ENCODE measurements at places on chromosomes 7 and 10.

DNA sequence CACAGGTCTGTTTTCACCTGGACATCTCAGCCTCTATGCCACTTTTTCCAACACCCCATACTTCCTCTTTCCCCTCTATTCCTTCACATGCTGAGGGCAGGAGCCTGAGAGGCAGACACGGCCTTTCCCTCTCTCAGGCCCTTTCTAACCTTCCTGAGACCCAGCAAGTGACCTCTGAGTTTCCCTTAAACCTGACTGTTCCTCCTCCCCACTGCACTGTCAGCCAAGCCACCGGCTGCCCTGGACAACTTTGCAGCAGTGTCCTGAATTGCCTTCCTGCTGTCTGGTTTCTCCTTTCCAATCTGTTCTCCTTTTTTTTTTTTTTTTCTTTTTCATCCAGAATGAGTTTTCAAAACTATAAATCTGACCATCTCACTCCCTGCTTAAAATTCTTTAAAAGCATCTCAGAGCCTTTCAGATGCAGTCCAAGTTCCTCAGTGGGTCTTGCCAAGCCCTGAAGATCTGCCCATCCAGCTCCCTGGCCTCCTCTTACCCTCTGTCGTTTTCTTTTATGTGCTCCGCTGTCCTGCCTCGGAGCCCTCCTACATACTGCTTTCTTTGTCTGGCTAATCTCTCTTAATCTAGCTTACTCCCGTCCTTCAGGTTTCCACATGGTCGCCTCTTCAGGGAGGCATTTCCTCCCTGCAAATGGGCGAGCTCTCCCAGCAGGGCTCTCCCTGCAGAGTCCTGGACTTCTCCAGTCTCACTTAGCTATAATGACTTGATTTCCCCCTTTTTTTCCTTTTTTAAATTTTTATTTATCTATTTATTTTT lies 30.5 kb downstream of the SLC13A4 start:
- no peak for DNase-seq

DNA sequence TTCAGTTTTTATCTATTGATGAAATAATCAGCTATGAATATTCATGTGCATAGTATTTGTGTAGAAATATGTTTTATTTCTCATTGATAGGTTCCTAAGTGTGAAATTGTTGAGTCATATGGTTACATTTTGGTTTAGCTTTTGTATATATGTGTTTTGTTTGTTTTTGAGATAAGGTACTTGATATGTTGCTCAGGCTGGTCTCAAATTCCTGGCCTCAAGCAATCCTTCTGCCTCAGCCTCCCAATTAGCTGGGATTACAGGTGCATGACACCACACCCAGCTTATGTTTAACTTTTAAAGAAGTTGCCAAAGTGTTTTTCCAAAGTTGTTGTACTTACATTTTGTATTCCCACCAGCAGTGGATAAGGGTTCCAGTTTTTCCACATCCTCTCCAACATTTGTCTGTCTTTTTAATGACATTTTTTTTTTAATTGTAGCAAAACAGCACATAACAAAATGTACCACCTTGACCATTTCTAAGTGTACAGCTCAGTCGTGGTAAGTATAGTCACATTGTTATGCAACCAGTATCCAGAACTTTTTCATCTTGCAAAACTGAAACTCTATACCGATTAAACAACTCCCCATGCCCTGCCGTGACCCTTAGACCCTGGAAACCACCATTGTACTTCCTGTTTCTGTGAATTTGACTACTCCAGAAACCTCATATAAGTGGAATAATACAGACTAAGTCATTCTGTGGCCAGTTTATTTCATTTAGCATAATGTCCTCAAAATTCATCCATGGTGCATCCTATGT lies 12.6 kb upstream of the UBE2D1 start:
- no peak for DNase-seq

GRCh38 chr7:96691702-96692101 lies 17.9 kb downstream of the SEM1 start:
- no peak for DNase-seq

DNA sequence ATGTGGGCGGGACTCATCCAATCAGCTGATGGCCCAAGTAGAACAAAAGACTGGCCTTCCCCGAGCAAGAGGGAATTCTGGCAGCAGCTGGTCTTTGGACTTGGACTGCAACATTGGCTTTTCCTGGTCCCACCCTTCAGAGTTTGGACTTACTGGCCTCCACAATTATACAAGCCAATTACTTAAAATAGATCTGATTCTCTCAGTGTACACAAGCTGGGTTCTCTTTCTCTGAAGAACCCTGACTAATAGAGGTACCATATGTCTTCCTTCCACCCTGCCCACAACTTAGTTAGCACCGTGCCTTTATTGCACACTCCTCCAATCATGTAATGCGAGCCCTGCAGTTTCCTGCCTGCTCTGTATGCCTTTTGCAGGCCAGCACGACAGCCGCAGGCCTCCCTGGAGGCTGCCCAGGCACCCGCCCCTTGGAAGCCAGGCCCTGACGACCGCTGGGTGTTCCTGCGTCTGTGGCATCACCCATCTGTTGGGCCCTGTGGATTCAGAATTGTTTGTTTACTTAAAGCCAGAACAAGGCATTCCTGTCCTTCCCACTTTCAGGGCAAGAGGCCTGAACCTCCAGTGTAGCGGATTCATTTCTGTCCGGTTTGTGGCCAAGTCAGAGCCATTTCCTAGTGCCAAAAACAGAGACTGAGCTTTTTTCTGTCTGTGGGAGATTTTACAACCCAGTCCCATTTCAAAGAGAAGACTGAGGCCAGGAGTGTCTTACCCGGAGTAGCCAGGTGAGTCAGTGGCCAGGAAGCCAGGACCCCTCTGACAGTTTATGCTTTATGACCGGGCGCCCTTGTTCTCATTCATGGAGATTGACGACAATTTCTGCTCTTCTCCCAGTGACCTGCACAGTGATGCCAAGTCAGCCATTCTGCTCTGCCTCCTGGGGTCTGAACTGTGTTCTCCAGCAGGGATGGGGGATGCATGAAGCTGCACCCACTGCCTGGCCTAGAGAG lies 968 bp upstream of the INMT start:
- no peak for DNase-seq

DNA sequence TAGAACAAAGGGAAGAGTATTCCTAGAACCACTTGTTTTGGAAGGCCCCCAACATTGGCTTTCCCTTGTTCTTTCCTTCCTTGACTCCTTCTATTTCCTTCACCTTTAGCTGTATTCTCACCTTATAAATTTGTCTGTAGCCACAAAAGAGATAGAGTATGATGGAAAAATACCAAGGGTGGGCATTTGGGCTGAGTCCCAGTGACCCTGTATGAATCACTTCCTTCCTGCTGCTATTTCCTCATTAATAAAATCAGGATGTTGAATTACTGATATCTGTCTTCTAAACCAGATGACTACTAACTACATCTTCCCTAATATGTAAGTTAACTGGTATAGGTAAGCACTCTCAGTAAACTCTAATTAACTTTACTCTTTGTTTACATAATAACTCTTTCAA lies 55.1 kb downstream of the IFIT5 start:
- no peak for DNase-seq
